ENCODE measurements at places on chromosomes 7 and 10.

- no peak for DNase-seq
Observed at GRCh38 chr7:158361326-158361946, 226.2 kb downstream of the PTPRN2 start.

- no peak for DNase-seq
Observed at GRCh38 chr7:121499624-121500023, 103.5 kb upstream of the FAM3C start.

DNA sequence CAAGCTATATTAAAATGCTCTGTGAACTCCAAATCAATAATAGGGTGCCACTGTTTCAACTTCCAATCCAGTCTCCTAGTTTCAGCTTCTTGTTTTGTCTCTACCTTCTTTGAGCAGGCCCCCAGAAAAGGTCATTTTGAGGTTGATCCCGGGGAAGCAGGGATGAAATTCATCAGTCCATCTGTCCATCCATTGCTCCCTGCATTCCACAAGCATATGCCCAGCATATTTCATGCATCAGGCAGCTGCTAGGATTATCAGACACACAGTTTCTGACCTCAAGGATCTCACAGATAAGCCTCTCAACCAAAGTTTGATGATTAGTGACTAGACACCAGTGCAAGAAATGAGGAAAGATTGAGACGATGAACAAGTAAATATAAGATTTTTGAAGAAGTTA, 186.6 kb upstream of the PDE1C start:
- DNase-seq, result no peak

GRCh38 chr10:126580873-126581647, 89.4 kb downstream of the C10orf90 start:
- DNase-seq, result no peak

- DNase-seq, result no peak
Observed at GRCh38 chr7:135600226-135600625, 42.5 kb downstream of the NUP205 start.

DNA sequence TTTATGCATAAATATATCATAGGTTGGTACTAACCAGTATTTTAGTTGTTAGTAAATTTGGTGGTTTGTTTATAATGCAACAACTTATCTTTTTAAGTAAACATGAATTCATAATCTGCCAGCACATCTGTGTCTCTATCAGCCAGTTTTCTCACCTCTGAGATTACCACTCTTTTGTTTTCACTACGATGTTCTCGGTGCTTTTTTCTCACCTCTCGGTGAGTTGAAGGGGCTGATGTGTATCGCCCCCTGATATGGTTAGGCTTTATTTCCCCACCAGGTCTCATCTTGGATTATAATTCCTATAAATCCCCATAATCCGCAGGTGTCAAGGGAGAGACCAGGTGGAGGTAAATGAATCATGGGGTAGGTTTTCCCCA, 114.1 kb downstream of the CAMK1D start:
- no peak for DNase-seq

DNA sequence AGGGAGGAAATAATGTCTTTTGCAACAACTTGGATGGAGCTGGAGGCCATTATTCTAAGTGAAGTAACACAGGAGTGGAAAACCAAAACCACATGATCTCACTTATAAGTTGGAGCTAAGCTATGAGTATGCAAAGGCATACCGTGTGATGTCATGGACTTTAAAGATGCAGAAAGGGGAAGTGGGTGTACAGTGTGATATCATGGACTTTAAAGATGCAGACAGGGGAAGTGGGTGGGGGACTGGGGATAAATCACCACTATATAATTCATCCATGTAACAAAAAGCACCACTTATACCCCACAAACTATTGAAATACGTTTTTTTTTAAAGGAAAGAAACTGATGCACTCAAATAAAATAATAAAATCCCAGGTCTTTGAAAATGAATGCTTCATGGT, 29.5 kb downstream of the LYZL2 start:
- DNase-seq, result no peak

- no peak for DNase-seq
Observed at GRCh38 chr10:3825862-3826351, 40.9 kb upstream of the KLF6 start.

DNA sequence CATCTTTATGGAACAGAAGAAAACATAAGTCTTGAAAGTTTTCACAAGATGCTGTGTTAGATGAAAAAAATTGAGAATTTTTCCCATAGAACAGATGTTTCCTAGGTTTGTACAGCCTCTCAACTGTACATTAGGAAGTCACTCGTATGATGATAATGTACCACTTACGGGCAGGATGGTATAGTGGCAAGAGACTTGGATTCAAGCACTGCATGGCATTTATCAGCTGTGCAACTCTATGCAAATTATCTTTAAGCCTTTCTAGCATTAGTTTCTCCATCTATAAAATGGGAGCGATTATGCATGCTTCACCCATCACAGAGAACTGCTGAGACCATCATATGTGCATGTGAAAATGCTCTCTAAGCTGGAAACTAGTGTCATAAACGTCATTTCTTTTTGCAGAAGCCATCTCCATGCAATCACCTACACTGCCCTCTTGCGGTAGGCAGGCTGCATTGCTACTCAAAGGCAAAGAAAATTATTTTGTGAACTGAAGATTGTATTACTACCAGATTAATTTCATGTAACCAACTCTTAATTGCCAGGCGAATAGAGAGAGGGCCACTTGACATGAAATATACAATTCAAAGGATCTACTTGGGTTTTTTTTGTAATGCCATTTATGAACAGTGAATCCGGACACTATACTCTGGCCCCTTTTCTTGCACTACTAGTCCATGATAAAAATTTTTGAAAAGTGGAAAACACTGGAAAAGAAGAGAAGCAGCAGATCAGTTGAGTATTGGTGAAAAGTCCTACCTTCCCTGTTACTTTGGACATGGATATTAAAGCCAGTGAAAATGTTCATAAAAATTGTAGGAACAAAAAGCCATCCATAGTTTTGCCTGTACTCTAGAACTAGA, 102.3 kb downstream of the JAZF1 start:
- no peak for DNase-seq

DNA sequence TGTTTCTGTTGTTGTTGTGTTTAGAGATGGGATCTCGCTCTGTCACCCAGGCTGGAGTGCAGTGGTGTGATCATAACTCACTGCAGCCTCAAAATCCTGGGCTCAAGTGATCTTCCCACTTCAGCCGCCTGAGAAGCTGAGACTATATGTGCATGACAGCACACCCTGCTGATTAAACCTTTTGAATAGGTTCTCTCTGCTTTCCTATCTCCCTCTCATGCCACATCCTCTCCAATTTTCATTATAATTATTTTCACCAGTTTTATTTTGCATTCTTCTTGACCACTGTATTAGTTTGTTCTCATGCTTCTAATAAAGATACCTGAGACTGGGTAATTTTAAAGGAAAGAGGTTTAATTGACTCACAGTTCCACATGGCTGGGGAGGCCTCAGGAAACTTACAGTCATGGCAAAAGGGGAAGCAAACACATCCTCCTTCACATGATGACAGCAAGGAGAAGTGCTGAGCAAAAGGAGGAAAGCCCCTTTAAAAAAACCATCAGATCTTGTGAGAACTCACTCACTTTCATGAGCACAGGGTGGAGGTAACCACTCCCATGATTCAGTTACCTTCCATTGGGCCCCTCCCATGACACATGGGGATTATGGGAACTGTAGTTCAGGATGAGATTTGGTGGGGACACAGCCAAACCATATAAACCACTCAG, 12.9 kb downstream of the AGK start:
- DNase-seq, result no peak

GRCh38 chr7:121966935-121967332, 94.0 kb downstream of the PTPRZ1 start:
- DNase-seq, result no peak

GRCh38 chr10:128440513-128441160, 314.4 kb upstream of the MKI67 start:
- DNase-seq, result peak; percentile 63

DNA sequence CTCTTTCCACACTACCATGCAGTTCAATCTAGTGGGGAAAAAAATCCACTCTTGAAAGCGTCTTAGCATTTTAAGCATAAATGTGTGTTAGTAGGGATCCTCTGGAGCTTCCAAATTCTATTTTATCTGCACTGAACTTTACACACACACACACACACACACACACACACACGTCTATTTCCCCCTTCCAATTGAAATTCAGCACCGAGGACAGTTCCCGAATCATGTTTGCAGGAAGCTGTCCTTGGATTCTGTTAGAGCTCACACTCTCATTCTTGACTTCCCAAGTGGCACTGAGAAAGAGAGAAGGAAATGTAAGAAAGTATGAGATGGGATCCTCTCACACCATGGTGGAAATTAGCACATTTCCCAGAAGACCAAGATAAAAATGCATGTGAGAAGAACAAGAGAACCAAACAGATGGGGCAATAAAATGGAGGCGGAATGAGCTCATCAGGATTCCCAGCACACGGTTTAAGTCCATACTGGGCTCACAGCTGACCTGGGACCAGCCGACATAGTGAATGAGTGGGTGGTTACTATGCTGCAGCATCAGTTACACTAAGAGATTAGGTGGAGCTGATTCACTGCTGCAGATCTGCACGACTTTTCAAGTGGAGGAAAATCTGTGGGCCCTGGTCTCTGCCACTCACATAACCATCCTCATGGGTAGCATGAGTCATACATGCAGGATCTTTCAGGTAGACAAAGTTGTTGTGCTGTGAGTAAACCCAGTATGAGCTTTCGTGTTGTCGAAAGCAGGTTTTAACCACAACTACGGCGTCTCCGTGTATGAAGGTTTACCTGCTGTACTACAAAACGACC, 3.3 kb upstream of the NPTX2 start:
- no peak for DNase-seq

GRCh38 chr7:19713676-19714075, 4.8 kb upstream of the POLR1F start:
- DNase-seq, result no peak

- peak; percentile 72 for DNase-seq
Observed at GRCh38 chr10:69742928-69743602, 58.6 kb upstream of the COL13A1 start.

DNA sequence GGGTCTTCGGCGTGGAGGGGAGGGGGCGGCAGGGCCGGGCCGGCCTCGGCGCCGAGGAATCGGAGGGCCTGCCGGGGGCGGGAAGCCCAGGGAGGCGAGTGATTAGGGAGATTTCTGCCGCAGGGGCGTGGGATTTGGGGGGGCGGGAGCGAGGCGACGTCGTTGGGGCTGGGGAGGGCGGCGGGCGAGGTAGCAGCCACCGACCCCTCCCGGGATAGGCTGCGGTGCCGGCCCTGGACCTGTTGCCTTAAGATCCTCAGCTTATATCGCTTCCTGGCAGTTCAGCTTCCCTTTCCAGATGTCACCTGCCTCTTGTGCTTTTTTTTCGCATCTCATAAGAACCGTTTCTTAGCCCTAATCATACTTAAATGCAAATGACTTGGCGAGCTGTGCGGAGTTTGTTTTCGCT, 655 bp downstream of the LMTK2 start:
- DNase-seq, result no peak

- DNase-seq, result no peak
Observed at GRCh38 chr10:88996927-88997326, 6.3 kb downstream of the FAS start.

DNA sequence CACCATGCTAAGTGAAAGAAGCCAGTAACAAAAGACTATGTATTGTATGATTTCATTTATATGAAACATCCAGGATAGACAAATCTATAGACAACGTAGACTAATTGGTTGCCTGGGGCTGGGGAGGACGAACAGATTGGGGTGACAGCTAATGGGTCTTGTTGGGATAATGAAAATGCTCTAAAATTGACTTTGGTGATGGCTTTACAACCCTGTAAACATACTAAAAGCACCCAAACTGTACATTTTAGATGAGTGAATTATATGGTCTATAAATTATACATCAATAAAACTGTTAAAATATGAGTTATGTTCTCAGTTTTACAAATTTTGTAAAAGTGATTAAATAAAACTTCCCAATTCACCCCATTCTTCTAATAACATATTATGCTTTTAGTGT, 261.5 kb downstream of the ELMO1 start:
- DNase-seq, result no peak

GRCh38 chr7:40733114-40733513, 598.3 kb downstream of the SUGCT start:
- peak; percentile 81 for DNase-seq

GRCh38 chr10:7231509-7232414, 179.1 kb downstream of the SFMBT2 start:
- DNase-seq, result no peak

DNA sequence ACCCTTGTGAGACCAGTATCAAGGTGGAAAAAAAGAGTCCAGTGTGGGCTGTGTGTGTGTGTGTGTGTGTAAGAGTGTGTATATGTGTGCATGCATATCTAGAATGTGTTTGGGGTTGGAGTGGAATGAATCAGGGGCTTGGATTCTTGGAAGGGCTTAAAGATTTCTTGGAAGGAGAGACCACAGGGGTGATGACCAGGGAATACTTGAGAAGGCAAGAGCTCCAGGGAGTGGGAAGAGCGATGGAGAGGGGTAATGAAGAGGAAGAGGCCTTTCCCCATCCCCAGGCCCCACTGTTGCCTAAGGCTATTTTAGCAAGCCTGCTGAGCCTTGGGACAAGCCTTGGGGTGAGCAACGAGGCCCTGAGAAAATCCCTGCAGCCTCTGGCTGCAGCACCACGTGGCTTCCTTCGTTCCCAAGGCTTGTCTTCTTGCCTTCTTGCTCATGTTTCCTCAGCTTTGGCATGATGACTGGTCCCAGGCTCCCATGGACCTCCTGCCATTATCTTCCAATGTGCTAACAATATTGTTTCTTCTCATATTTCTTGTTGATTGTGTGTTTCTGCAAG, 663.4 kb downstream of the INHBA start:
- DNase-seq, result no peak

- no peak for DNase-seq
Observed at GRCh38 chr10:35611750-35612149, 6.6 kb downstream of the GJD4 start.

DNA sequence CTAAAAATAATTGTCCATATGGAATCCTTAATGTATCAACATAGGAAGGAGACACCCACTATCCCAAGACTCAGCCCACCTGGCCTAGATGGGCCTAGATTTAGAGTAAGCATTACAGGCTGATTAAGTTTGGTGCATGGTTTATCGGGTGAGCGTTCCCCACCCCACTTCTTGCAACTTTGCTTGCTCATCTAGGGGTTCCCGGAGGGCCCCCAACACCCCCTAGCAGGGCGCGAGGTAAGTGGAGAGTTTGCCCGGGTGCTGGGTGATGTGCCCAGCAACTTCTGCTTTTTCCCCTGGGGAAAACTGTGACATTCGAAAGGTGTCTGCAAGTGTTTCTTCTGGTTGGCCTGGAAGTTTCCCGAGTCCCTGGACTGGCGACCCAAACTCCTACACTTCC, 31.7 kb downstream of the SKIDA1 start:
- DNase-seq, result no peak

GRCh38 chr10:43961523-43962345, 313.1 kb upstream of the ZNF32 start:
- peak; percentile 41 for DNase-seq

DNA sequence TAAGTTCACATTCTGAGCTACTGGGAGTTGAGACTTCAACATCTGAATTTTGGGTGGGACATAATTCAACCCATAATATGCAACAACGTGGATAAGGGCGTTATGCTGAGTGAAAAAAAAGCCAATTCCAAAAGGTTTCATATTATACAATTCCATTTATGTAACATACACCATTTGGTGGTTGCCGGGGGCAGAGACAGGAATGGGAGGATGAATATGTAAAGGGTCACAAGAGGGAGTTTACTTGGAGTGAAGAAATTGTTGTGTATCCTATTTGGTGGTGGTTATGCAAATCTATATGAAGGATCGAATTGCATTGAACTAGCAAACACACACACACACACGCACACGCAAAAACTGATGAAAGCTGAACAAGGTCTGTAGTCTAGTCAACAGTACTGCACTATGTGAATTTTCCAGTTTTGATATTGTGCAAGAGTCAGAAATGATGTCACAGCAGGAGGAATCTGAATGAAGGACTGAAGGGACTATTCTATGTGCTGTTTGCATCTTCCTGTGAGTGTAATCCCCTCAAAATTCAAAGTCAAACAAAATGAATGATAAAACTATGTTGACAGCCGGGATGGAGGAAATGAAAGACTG, 249.2 kb upstream of the HABP2 start:
- no peak for DNase-seq

Measured in islet precursor cell (in vitro differentiated cells).